ENCODE measurements at places on chromosomes 16 and 17. TPM values are rescaled to one million over a fixed set of nuclear protein-coding genes. Genes with fewer than 3 reads are reported as not detected.

DNA sequence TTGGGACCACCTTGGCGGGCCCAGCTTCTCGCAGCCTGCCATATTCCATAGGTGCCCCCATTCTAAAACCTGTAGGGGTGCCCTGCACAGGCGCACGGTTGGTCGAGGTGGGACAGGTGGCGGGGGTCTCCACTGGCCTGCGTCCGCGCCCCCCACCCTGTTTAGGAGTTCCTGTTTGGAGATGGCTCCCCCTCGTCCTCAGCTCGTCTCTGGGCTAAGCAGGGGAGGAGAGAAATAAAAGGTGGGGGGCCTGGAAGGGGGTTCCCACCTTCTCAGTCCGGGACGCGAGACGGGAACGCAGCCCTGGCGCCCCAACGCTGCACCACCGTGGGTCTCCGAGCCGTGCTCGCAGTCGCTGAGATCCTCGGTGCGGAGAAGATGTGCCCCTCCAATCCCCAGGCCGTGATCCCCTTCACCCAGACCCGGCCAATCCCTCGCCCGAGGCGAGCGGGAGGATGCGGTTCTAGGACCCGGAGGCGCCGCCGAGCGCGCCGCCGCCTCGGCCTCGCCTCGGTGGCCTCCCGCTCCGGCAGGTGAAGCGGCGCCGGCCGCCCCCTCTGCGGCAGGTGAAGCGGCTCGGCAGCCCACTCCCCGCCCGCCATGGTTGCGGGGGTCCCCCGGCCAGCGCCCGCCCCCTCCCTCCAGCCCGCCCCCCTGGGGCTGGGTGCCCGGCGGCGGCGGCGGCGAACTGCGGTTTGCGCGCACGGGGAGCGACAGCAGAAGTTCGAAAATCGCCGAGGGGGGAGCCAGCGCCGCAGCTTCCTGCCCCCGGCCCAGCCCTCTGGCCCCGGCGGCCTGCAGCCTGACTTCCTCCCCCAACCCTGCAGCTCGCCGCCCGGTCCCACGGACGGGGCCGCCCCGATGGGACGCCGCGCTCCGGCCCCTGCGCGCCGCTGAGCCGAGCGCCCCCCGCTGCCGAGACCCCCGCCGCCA, at the start of gene FMNL1:
TSS of gene FMNL1 (plus strand) at position 805 of the 933 bp plus-strand sequence. CDS start 240 bp downstream, outside the sequence.
- peak; percentile 65 for DNase-seq

DNA sequence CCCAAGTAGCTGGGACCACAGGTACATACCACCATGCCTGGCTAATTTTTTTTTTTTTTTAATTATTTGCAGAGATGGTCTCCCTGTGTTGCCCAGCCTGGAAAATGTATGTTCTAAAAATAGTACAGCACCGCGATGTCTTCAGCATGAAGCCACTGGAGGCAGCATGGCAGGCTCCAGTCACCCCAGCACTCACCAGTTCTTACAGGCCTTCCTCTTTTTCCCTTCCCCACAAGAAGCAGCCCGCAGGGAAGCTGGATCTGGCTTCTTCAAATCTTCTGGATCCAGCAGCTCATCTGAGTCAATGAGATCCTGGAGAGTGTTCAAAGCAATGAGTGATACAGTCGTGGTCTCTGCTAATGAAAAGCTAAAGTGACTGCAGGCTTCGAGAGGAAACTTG, 16.2 kb downstream of the CIAPIN1 start:
- DNase-seq, result no peak

GRCh38 chr16:82728901-82729300, 102.1 kb downstream of the CDH13 start:
- DNase-seq, result no peak

The CLEC3A gene
- not detected for total RNA-seq

The CDC6 gene
- total RNA-seq, result 2.6 TPM

Measured in myocyte (in vitro differentiated cells).